ENCODE measurements at places on chromosomes 2 and 18. TPM values are rescaled to one million over a fixed set of nuclear protein-coding genes. Genes with fewer than 3 reads are reported as not detected.
A peak's percentile ranks its signal among the peaks of the same experiment; 100 is the strongest.

- no peak for DNase-seq
These were observed 270.9 kb downstream of the CYP26B1 start for GRCh38 chr2:71876542-71877451.

DNA sequence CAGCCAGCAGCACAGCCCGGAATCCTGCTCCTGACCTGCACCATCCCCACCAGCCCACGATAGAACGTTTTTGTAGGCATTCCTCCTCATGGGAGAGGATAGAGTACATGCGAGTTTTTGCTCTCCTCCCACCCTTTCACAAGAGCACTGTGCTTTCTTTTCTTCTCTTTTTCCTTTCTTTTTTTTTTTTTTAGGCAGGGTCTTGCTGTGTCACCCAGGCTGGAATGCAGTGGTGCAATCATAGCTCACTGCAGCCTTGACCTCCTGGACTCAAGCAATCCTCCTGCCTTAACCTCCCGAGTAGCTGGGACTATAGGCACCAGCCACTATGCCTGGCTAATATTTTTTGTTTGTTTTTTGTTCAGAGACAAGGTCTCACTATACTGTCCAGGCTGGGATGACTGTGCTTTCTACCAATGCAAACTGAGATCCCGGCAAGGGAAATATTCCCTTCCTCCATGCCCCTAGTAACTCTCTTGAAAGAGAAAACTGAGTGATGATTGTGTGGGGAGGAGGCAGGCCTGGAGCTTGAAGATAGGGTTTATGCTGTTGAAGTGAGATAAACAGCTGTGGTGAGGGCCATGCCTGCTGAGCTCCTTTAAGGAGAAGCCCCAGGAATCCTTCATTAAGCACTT, 82.6 kb upstream of the TXNDC2 start:
- DNase-seq: no peak

DNA sequence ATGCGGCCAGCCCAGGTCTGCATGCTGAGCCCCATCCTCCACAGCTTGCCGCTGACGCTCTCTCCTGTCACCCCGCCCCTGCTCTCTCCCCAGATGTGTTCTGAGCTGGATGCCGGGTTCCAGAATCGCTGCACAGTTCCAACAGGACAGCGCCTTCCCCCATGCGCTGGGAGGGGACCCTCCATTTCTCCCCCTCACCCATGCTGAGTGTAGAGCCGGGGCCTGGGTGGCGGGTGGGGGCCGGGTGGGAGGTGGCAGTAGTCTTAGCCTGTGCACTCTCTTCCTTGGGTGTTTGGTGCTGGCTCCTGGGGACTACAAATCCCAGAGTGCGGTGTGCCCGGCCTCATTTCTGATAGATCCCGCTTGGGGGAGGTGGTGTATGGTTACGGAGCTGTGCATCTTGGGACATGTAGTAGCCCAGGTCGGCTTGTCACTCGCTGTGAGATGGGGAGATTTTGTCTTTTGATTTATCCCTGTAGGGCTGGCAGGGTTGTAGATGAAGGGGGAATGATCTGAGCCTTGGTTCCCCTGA, 6.8 kb downstream of the DNAJB2 start:
- no peak for DNase-seq

DNA sequence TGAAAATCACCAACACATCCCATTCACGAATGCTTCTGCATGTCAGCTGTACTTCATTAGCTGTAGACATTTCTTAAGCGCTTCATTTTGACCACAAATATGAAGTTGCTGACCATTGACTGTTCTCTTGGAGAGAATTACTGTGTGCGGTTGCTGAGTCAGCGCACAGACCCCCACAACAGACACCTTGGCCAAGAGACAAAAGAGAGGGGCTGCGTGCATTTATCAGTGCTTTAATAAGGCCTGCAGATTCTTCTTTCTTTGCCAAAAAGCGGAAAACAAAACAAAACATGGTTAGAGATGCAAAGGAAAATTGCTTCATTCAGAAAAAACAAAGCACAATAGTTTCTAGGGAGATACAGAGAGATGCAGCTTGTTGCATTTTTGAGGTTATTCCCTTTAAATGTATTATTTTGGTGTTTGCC, 174.7 kb downstream of the ACKR3 start:
- DNase-seq: no peak

DNA sequence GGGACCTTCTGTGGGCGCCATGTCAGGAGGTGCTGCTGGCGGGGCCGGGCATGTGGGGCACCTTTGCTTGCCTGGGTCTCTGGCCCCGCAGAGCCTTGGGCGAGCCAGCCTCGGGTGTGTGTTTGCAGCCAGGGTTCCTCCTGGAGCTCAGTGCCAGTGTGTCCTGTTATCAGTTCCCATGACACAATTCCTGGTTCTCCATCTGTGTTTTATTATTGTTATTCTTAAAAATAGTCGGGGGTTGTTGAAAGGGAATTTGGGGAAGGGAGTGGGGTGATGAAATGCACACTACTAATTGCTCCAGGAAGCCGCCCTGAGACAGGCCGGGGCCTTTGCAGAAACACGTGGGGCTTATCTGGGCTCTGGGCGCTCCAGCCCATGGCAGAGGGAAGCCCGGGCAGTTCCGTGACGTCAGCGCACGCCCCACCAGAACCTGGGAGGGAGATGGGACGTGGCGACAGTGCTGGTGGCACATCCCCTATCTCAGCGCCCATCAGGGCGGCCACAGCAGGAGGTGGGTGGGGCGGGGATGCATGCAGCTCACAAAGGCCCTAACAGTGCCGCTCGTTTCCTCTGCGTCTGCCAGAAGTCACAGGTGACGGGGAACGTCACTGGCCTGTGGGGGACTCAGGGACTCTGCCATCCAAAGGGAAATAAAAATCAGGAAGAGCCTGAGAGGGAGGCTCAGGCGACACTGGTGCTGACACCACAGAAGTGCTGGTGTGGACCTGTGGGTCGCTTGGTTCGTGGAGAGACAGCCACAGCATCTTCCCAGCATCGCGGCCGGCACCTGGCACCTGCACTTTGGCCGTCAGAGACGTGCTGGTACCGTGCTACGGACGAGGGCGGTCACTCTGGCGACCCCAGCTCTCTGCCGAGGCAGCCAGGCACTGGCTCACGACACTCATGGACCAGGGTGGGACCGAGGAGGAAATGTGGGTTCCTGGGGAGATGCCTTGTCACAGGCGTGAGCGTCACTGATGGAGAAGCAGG, 131.0 kb downstream of the NFATC1 start:
- DNase-seq: no peak

DNA sequence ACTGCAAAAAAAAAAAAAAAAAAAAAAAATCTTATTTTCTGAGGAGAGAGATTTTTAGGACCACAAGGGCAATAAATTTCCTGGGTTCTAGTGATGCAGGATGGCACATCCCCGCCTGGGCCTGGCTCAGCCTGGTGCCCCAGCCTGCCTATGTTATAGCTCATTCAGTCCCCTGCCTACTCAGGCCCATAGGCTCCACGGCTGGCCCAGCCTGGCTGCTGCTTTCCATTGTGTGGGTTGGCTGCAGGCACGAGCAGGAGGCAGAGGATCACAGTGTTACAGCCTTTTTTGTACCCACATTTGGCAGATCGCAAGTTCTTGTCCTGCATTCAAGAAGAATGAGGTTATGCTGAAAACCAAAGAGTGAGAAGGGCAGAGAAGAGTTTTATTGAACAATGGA, 2.8 kb upstream of the SULT6B1 start:
- DNase-seq: no peak

DNA sequence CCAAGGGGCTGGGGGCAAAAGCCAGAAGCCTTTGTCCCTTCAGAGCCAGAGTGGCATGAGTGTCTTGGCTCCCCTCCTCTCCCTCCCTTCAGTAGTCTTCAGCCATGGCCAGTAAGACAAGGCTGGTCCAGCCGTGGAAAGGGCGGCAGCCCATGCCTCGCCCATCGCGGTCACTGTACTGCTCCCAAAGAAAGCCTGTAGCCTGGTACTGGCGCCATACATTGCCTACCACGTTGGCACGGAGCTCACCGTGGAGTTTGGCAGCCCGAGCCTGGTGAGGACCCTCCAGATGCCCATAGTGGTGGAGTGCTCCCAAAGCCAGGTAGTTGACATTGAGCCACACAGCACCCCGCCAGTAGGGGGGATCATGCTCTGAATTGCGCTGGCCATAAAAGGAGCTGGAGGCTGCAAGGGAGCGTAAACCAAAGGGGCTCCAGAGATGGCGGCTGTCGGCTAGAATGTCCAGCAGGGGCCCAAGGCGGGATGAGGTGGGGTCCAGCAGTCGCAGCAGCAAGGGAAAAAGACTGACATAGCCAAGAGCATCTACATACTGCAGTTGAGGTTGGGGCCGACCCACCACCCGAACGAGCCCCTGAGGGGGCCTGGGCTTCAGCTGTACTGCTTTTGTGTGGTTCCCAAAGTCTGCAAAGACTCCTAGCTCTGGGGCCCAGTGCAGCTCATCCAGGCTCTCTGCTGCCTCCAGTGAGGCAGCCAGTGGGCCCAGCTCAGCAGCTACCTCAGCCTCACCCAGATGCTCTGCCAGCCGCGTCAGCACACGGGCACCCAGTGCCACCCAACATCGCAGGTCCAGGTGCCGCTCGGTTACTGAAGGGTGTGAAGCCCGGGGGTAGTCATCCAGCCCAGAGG, 3.2 kb downstream of the WBP1 start:
- no peak for DNase-seq

GRCh38 chr2:82259551-82259950, 1955.0 kb upstream of the LRRTM1 start:
- DNase-seq: no peak

DNA sequence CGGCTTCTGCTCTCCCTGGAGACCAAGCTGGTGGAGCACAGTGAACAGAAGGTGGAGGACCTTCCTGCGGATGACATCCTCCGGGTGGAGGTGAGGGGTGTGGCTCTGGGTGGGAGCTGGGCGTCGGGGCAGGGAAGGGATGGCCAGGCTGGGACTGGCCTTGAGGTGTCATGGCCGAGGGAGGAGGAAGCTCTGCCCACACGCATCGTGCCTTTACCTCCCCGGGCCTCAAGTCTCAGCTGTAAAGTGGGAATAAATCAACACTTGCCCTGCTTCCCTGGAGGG, 98.2 kb downstream of the DYSF start:
- no peak for DNase-seq

DNA sequence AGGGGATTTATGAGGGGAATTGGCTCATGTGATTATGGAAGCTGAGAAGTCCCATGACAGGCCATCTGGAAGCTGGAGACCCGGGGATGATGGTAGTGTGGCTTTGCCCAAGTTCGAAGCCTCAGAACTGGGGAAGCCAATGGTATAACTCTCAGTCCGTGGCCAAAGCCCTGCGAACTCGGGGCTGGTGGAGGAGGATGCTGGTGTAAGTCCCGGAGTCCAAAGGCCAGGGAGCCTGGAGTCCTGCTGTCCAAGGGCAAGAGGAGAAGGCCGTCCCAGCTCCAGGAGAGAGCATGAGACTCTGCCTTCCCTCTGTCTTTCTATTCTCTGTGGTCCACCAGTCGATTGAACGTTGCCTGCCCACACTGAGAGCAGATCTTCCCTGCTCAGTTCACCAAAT, 43.2 kb upstream of the CABLES1 start:
- no peak for DNase-seq

DNA sequence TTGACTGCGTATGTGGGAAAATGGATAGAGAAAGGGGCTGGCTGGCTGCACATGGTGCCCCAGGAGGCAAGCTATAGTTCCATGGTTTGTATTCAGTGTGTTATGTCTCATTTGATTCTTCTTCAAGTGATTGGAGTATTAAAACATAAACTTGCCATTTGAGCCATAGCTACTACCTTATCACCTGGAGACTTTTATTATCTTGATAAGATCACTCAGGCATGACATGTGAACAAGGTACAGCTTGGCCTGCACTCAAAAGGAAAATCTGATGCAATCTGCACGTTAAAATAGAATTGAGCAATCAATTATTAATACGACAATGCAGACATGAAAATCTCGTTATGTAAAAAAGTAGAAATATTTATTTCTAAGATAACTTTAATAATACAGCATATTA, 116.9 kb downstream of the RND3 start:
- DNase-seq: no peak

DNA sequence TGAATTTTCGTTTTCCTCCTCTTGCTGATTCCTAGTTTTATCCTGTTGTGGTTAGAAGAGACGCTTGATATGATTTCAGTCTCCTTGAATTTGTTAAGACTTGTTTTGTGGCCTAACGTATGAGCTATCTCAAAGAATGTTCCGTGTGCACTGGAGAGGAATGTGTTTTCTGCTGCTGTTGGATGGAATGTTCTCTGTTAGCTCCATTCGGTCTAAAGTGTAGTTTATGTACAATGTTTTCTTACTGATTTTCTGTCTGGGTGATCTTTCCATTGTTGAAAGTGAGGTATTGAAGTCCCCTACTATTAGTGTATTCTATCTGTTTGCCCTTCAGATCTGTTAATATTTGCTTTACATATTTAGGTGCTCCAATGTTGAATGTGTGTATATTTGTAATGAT, 25.9 kb downstream of the COLEC11 start:
- DNase-seq: peak; percentile 85

- DNase-seq: no peak
These were observed 150.9 kb upstream of the SLC35G4 start for GRCh38 chr18:11458447-11458846.

GRCh38 chr2:223618172-223619035, 16.2 kb upstream of the SCG2 start:
- no peak for DNase-seq

DNA sequence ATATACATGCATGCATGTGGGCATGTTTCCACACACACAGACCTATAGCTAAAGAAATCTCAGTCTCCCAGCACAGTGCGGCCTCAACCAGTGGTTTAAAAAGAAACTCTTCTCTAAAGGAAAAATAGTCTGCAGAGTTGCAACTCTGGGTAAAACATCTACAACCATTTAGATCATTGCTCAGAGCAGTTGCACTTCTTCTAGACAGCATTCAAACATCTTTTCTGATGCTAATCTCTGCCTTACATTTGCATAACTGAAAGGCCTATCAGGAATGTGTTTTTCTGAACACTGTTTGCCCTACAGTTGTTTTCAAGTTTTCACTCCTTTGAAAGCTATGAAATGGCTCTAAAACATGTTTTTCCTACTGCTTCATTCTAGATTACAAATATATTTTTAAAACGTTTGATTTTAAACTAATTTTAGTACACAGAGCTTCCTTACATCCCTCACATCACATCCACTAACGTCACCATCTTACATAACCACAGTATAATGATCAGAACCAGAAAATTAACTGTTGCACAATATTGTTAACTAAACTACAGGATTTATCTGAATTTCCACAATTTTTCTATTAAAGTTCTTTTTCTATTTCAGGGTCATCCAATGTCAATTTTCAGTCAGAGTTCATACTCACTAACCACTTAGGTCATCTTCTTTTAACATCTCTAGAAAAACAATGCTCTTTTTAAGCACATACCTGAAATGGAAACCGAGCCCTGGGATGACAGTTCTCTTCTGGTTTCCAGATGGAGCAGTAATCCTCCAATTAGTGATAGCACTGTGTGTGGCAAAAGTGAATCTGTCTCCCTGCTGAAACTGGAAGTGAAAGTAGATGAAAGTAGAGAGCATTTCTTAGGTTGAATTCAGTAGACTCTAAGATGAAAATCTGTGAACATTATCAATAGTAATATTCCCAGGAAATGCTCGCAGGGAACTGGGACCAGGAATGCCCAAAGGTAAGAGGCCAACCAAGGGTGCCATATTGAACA, 501.6 kb upstream of the GCFC2 start:
- DNase-seq: no peak

- no peak for DNase-seq
These were observed 38.2 kb downstream of the TPO start for GRCh38 chr2:1451422-1451821.

- peak; percentile 16 for DNase-seq
These were observed 132.0 kb downstream of the ALPK2 start for GRCh38 chr18:58496937-58497336.

MITD1 gene
- polyA plus RNA-seq: 40.6 TPM

CDK15 gene
- polyA plus RNA-seq: 0.03 TPM

ST8SIA5 gene
- polyA plus RNA-seq: not detected

SRD5A2 gene
- not detected for polyA plus RNA-seq

AKAIN1 gene
- not detected for polyA plus RNA-seq

Data from foreskin keratinocyte (primary cell).